Activated CD4-positive, alpha-beta T cell treated with anti-CD3 and anti-CD28 coated beads, Interleukin-2, amount 10 ng/mL, durations not matched to agents 24 days and 14 days (primary cell): ENCODE measurements at places on chromosomes 6 and 20. TPM values are rescaled to one million over a fixed set of nuclear protein-coding genes. Genes with fewer than 3 reads are reported as not detected.

The DEFB118 gene
- not detected in 2 replicates for total RNA-seq

The FKBP1C gene
- total RNA-seq, result 3.5 and 3.6 TPM in 2 replicates

The GATA5 gene
- total RNA-seq, result not detected in 2 replicates

The MYH7B gene
- 0.19 and 0.52 TPM in 2 replicates for total RNA-seq

The SLC39A7 gene
- total RNA-seq, result 61.7 and 63.9 TPM in 2 replicates

The MEP1A gene
- total RNA-seq, result not detected in 2 replicates

The APOBEC2 gene
- not detected in 2 replicates for total RNA-seq

The DPPA5 gene
- not detected in 2 replicates for total RNA-seq

The CLPSL2 gene
- total RNA-seq, result not detected in 2 replicates

The SOBP gene
- 0.09 and 0.26 TPM in 2 replicates for total RNA-seq

The DEF6 gene
- total RNA-seq, result 103 and 113 TPM in 2 replicates

The GRM1 gene
- total RNA-seq, result not detected in 2 replicates

The PRR18 gene
- not detected in 2 replicates for total RNA-seq

The OOEP gene
- total RNA-seq, result 0.47 TPM in 2 replicates

The TOX2 gene
- 1.4 and 2.6 TPM in 2 replicates for total RNA-seq

The PRL gene
- total RNA-seq, result not detected in 2 replicates

The LY6G6F gene
- not detected in 2 replicates for total RNA-seq

The TRERF1 gene
- 37.0 and 37.3 TPM in 2 replicates for total RNA-seq

The COL11A2 gene
- total RNA-seq, result 0.47 and 0.56 TPM in 2 replicates

The SIRPD gene
- total RNA-seq, result not detected in 2 replicates

The EYA2 gene
- not detected in 2 replicates for total RNA-seq

The BPIFB1 gene
- total RNA-seq, result not detected in 2 replicates

The PHACTR1 gene
- total RNA-seq, result 0.09 and 0.26 TPM in 2 replicates

The HLA-DOB gene
- 2.8 and 4.2 TPM in 2 replicates for total RNA-seq

The TCF21 gene
- total RNA-seq, result not detected in 2 replicates

The HLA-DRB1 gene
- 14.2 and 15.0 TPM in 2 replicates for total RNA-seq

The DACT2 gene
- 1.8 and 1.9 TPM in 2 replicates for total RNA-seq

The COX4I2 gene
- total RNA-seq, result not detected in 2 replicates

The PAX1 gene
- not detected in 2 replicates for total RNA-seq

The SLC22A3 gene
- not detected in 2 replicates for total RNA-seq

The PANK2 gene
- 45.4 and 52.2 TPM in 2 replicates for total RNA-seq

The SLC44A4 gene
- total RNA-seq, result 0.21 TPM in 1 of 2 replicates, not detected in the other

The MYLK4 gene
- total RNA-seq, result 0.07 and 0.14 TPM in 2 replicates

The PPP1R16B gene
- 133 TPM in 2 replicates for total RNA-seq

The PSORS1C2 gene
- not detected in 2 replicates for total RNA-seq

The ZNF337 gene
- 15.7 and 16.1 TPM in 2 replicates for total RNA-seq

The NNAT gene
- total RNA-seq, result 0.16 TPM in 1 of 2 replicates, not detected in the other

The ANKRD66 gene
- not detected in 2 replicates for total RNA-seq

The BPIFB2 gene
- total RNA-seq, result not detected in 2 replicates

The TUBB1 gene
- not detected in 2 replicates for total RNA-seq

The ZNF334 gene
- 1.6 and 2.0 TPM in 2 replicates for total RNA-seq

The TUBB2A gene
- 3.9 and 4.7 TPM in 2 replicates for total RNA-seq

The BNIP5 gene
- total RNA-seq, result not detected in 2 replicates

The DOK5 gene
- 37.1 and 38.4 TPM in 2 replicates for total RNA-seq

The HDGFL1 gene
- not detected in 2 replicates for total RNA-seq

The IL17A gene
- total RNA-seq, result not detected in 2 replicates

The PCK1 gene
- not detected in 2 replicates for total RNA-seq

The NINL gene
- total RNA-seq, result 3.0 and 3.5 TPM in 2 replicates

The MYCT1 gene
- not detected in 2 replicates for total RNA-seq

The SYNDIG1 gene
- not detected in 2 replicates for total RNA-seq

The SHLD1 gene
- 8.6 and 10.7 TPM in 2 replicates for total RNA-seq

The CST7 gene
- total RNA-seq, result 115 and 117 TPM in 2 replicates

The ISM1 gene
- total RNA-seq, result 5.3 and 5.4 TPM in 2 replicates

The PDYN gene
- total RNA-seq, result not detected in 2 replicates

The ACTL10 gene
- total RNA-seq, result 3.7 TPM in 2 replicates

The KIF13A gene
- not detected in 2 replicates for total RNA-seq

The TRAPPC3L gene
- not detected in 2 replicates for total RNA-seq

The NKX2-4 gene
- not detected in 2 replicates for total RNA-seq
